ENCODE measurements at places on chromosomes 13 and 19.

GRCh38 chr19:32061315-32061714 lies 284.1 kb upstream of the ZNF507 start:
- DNase-seq: no peak

- no peak for DNase-seq
Observed at GRCh38 chr19:2834294-2834871, 6.9 kb upstream of the ZNF555 start.

DNA sequence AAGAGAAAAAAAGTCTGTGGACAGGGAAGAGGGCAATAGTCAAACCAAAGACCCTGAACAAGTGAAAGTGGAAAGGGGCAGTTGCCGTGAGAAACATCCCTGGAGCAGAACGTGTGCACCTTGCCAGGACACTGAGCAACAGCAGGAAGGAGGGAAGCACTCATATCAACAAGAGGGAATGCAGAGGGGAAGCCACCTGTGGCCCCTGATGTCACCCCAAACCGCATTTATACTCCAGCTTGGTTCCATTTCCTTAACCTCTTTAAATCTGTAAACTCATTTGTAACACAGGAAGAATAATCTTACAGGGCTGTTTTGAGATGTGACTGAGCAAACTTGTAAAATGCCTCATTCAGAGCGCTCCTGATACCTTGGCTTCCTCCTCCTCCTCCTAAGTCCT lies 698.8 kb downstream of the DIAPH3 start:
- DNase-seq: no peak

GRCh38 chr19:15266683-15267082 lies 34.4 kb upstream of the EPHX3 start:
- no peak for DNase-seq

DNA sequence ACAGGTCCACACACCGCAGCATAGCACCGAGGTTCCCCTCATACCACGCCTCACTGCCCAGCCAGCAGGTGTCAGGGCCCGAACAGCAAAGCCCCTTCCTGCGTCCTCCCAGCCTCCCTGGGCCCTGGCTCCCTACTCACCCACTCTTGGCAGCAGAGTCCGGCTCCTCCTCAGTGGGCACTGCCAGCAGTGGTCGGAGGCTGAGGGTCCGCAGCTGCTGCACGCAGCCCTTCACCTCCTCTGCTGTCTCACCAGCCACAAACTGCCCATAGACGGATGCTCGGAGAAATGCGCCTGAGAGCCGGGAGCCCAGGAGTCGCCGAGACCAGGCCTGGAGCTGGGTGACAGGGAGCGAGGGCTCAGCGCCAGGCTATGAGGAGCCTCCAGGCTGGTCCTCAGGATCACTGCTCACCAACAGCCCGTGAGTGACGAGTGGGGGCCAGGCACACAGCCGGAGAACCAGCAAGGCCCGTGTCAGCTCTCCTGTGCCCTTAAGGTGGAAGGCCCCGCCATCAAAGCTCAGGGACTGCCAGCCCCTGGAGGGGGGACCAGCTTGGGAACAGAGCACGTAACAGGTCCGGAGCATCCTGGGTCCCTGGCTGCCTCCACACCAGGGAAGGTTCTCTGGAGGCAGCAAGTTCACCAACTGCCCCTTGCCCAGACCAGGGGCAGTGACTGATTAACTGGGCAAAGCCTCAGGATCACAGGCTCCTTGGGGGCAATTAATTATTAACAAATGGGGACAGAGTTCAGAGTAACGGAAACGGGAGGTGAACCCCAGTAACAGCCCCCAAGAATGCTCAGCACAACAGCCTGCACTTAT lies at the start of gene PRODH2:
Gene PRODH2 (minus strand): TSS at position 626 of the 823 bp plus-strand sequence. CDS start 40 bp downstream, at position 586.
- no peak for DNase-seq

DNA sequence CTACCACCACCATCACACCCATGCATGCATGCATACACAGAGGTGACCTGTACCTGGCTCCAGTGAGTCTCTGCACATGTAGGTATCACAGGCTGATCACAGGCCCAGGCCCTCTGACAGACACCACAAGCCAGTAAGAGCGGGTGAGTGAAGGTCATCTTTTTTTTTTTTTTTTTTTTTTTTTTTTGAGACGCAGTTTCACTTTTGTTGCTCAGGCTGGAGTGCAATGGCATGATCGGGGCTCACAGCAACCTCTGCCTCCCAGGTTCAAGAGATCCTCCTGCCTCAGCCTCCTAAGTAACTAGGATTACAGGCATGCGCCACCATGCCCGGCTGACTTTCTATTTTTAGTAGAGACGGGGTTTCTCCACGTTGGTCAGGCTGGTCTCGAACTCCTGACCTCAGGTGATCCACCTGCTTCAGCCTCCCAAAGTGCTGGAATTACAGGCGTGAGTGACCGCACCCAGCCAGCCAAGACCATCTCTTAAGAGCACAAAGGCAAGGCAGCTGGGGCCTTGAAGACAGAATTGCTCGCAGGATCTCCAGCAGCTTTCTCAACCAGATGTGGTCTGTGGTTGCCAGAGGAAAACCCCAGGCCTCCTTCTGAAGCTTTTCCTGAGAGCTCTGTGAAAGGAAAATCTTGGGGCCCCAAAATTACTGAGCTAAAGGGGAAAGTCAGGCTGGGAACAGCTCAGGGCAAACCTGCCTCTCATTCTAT lies 3.2 kb upstream of the NKG7 start:
- no peak for DNase-seq

DNA sequence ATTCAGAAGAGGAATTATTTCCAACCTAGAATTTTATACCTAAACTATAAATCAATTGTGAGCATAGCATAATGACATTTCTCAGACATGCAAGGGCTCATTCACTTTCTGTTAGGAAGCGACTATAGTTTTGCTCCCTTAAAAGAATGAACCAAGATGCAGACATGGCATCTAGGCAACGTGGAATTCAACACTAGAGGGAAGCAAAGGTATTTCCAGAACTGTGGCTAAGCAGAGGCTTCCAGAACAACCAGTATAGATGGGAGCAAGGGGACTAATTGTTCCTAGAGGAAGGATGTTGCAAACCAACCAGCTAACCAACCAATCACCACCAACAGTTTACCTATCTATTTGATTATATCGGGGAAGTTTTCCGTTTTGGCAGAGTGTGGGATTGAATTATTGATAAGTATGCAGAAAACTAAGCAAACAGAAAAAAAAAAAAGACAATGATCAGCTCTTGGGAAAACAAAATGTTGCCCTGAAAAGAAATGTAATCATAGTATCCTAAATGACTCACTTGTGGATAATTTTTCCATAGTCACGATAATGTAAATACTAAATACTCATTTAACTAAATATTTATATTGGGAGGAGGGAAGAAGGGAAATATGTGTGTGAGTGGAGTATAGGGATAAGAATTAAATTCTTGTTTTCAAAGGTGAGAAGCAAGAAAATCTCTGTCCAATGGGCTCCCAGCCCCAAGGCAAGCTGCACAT lies 21.1 kb downstream of the ARL11 start:
- DNase-seq: no peak

DNA sequence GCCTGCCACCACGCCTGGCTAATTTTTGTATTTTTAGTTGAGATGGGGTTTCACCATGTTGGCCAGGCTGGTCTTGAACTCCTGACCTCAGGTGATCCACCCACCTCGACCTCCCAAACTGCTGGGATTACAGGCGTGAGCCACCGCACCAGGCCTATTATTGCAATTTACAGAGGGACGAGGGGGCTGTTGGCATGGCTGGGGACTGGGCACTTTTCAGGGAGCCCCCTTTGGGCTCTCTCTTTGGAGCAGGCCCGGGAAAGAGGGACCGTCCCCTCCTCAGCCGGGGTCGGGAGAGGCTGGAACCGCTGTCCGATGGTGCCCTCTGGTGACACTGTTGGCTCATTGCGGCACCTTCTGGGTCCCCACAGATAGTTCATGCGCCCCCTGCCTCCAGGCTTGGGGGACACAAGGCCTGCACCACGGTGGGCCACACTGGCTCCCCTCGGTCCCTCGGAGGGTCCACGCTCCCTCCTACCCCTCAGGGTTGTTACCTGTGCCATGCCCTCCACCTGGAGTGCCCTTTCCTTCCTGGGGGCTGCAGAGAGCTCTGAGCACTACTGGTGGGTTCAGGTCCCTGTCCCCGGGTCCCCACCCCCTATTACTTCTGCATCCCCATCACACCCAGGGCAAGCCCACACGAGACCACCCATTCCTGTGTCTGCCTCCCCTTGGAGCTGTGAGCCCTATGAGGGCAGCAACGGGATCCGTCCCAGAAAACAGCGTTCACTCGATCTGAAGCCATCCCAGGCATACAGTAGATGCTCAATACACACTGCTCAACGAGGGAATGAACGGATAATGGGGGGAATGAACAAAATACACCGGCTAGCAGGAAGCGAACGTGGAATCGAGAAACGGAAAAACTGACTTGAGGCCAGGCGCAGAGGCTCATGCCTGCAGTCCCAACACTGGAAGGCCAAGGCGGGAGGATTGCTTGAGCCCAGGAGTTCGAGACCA lies 12.5 kb downstream of the FEM1A start:
- no peak for DNase-seq

DNA sequence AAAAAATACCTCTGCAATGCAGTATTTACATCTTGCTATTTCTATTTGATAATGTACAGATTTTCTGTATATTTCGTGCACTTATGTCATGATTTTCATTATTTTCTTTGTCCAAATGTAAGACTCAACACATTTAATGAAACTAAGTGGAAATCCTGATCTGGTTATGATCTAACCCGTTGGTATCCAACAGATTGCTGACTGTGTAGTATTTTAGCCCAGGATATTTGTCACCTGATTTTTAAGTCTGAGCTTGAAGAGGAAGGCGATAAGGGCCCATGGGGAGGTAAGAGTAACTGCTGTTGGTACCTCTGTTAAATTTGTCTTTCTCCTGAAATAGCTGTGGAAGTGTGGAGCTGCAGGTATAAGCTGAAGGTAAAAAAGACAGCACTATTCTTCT lies 45.3 kb downstream of the WASF3 start:
- DNase-seq: no peak

GRCh38 chr19:38538386-38538785 lies 79.4 kb downstream of the MAP4K1 start:
- no peak for DNase-seq

DNA sequence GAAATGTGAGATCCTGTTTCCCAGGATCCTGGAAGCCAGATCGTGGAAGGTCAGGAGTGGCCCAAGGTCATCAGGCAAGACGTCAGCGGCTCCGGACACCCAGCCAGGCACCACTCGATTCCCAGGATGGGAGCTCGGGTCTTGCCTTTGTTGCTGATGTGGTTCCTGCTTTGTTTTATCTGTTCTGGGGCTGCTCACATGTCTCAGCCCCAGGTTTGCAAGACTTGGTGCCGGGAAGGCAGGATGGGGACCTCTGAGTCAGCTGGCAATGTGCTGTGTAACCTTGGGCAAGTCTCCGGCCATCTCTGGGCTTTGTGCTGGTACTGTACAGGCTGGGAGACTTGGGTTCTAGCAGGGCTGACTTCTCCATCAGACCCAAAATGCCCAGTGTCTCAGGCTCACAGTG lies 1.4 kb upstream of the FCHO1 start:
- DNase-seq: no peak

GRCh38 chr19:4980838-4981680 lies 12.1 kb downstream of the KDM4B start:
- DNase-seq: no peak

GRCh38 chr13:111790621-111791020 lies 276.3 kb upstream of the SOX1 start:
- DNase-seq: no peak

GRCh38 chr13:88958821-88959220 lies 1287.7 kb downstream of the SLITRK5 start:
- DNase-seq: no peak

GRCh38 chr19:8681345-8682029 lies 17.1 kb downstream of the ACTL9 start:
- DNase-seq: no peak

GRCh38 chr13:44267980-44268379 lies 105.6 kb upstream of the SERP2 start:
- no peak for DNase-seq

Data from hypothalamus (tissue), 51 donors.